Activated naive CD4-positive, alpha-beta T cell treated with anti-CD3 and anti-CD28 coated beads, Interleukin-2, amount 50 U/mL, for 72 hours (primary cell): ENCODE measurements at places on chromosomes 12 and 14.

- DNase-seq = no peak
These were observed 28.2 kb downstream of the TSPAN19 start for GRCh38 chr12:85007836-85008235.

- DNase-seq = no peak
These were observed 3.3 kb downstream of the TMEM121 start for GRCh38 chr14:105529569-105530284.

GRCh38 chr12:121443193-121443870 is 43.4 kb downstream of the RNF34 start:
- DNase-seq = peak; percentile 74

GRCh38 chr12:53676656-53677015 is 753 bp upstream of the ATP5MC2 start:
- peak; percentile 27 for DNase-seq

GRCh38 chr14:49677643-49678042 is 10.4 kb downstream of the POLE2 start:
- DNase-seq = no peak

DNA sequence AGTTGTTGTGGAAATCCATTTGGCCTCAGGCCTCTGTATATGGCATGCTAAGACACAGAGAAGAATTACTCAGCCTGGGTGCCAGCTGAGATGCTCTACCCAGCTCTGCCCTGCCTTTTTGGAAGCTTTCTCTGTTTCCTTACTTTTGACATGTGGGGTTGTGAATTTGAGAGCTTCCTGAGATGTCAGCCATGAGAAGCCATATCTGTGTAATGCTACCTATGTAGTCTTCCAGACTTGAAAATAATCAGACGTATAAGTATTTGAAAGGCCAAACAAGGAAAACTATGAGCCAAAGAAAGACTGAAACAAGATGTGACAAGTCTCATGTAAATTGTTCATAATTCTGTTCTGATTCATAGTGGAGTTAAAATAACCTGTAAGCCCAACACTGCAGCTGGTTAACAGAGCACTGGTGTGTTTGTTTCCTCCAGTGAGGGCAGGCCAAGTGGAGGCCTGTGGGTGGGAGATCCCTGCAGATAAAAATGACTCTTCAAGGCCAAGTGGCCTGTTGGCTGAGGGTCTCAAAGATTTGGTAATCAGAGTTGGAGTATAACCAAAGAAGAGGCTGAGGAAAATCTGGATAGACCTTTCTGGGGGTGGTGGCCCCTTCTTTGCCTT is 94.0 kb downstream of the TMX1 start:
- no peak for DNase-seq

DNA sequence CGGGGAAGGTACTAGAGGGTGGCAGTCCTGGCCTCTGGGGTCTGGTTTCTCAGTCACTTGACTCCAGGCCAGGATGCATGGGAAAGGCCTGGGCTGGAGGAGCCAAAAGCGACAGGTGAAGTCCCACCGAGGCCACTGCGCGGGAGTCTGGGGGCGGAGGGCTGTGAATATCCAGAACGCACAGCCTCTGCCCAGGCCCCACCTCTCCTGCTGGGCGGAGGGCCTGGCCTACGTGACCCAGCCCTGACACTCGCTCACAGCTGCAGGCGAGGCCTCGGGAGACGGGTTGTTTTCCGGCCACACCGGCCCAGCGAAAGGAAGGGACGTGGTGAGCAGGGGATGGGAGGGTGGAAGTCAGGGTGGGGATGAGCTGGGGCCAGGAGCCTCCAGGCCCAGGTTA is 91.2 kb downstream of the RFLNA start:
- DNase-seq = no peak

DNA sequence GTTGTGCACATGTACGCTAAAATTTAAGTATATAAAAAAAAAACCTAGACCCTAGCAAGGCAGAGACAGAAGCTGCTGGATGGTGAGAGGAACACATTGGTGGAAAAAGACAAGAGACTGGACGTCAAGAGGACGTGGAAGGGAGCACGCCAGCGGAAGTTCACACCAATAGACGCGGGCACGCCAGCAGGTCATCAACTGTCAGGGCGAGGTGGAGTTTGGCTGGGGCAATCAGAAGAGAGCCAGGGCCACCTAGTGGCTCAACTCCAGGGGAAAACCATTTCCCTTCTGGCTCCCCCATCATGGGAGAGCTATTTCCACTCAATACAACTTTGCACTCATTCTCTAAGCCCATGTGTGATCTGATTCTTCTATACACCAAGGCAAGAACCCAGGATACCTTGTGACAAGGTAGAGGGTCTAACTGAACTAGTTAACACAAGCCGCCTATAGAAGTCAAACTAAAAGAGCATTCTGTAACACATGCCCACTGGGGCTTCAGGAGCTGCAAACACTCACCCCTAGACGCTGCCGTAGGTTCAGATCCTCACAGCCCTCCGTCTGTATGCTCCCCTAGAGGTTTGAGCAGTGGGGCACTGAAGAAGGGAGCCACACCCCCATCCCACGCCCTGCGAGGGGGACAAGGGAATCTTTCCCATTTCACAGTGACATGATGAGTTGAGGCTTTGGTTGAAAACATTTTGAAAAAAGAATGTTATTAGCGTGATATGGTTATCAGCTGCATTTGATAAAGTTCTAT is 702.7 kb downstream of the TMTC2 start:
- no peak for DNase-seq

DNA sequence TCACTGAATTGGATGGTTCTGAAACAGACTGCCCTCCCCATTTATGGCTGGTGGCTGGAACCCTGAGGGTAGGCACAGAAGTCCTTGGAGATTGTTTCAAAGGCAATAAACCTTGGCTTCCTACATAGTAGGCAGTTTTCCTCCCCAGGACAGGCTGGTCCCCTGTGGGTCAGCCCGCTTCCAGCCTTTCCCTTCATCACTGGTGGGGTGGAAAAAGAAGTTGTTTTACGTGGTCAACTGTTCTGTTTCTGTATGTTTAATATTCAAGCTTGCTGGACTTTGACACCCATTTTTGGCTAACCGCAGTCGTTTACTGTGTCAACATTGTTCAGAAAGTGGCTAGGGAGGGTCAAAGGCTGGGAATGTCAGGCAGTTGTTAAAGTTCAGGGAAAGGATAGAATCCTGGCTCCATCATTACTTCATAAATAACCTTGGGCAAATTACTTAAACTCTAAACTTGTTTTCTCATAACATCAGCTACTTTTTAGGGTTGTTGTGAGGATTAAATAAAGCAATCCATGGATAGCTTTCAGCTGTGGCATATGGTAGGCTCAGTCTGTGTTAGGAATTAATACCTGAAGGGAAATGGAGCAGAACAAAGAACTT is 2.4 kb downstream of the KLHDC2 start:
- no peak for DNase-seq

DNA sequence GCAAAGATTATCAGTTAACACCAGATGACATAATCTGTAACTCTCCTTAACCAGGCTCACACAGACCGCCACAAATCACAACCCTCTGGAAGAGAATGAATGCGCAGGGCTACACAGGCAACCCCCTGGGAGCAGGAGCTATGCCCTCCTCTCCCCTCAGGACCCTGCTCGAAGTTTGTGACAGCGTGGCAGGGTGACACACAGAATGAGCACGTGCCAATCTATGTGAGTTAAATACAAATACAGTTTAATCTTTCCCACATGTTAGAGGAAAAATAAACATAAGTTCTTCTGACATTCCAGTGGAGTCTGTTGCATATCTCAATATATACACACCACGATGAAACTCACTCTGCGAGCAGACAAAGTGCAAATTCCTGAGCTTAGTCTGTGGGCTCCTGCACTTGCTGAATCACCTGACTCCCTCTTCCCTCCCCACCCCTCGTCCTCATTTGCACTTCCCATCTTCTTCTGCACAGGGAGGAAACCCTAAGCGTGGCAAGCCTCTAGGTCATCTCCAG is 37.6 kb downstream of the BCAT1 start:
- no peak for DNase-seq

DNA sequence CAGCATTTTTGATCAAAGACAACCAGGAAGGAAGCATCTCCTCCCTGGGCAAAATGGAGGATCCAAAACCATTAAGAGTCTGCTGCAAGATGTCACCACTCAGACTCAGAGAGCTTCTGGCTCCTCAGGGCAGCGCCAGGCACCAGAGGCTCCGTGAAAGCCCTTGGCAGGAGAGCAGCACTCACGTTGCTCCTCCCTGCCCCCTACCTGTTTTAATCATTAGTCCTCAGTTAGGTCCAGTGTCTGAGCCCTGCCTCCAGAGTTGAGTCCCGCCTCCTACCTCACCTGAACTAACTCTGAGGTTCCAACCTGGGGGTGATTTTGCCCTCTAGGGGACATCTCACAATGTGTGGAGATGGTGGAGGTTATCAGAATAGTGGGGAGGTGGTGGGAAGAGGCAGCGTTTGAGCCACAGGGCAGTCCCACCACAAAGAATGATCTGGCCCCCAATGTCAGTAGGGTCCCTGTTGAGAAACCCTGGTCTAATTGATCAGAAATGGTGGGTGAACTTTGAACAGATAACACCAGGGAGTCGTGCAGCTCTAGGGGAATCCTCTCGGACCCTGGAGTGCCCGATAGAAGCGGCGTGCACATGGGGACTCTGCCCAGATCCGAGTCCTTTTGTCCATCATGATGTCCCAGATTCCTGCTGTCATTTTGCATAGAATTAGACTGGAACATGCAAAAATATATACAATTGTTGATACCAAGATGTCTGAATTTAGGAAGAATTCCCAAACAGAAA is 156.7 kb upstream of the DIO3 start:
- no peak for DNase-seq

- no peak for DNase-seq
These were observed 19.8 kb upstream of the MGP start for GRCh38 chr12:14905269-14906004.

GRCh38 chr14:101028971-101029667 is 125.6 kb upstream of the RTL1 start:
- no peak for DNase-seq

DNA sequence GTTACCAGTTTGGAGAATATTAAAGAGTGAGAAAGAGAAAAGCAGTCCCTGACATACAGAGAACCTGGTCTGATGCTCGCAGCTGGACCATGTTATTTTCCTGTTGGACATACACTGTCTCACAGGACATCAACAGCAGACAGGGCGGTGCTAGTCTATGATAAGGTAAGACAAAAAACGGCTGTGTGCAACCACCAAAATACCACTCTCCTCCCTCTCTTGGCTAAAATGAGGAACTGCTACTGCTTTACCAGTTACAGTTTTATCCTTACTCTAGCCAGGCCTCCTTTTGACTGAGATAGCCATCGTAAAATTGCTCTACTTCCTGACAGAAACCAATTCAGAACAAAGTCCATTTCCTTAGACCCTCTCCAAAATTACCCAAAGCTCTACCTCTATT is 47.0 kb upstream of the ERGIC2 start:
- DNase-seq = no peak

GRCh38 chr14:84272290-84272721 is 1257.6 kb upstream of the FLRT2 start:
- DNase-seq = no peak

DNA sequence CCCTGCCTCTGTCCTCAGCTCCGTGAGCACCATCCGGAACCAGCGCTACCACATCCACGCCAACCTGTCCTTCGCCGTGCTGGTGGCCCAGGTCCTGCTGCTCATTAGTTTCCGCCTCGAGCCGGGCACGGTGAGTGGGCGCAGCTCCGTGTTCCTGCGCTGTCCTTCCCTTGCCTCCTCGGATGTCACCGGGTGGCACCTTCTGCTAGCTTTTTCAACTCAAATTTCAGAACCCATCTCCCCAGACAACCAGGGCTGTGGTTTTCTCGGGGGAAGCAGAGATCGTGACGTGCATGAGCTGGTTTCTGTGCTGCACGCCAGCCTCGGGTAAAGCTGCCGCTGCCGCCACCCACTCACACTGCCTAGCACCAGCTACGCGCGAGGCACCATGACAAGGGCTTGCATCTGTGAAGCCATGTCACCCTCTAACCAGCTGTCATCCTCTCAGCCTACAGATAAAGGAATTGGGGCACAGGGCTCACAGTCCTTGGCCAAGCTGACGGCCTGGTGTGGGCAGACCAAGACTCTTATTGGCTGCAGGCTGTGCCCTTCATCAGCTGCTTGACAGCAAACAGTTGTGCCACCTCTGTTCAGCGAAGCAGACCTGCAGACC is 152.1 kb downstream of the ADGRD1 start:
- no peak for DNase-seq

DNA sequence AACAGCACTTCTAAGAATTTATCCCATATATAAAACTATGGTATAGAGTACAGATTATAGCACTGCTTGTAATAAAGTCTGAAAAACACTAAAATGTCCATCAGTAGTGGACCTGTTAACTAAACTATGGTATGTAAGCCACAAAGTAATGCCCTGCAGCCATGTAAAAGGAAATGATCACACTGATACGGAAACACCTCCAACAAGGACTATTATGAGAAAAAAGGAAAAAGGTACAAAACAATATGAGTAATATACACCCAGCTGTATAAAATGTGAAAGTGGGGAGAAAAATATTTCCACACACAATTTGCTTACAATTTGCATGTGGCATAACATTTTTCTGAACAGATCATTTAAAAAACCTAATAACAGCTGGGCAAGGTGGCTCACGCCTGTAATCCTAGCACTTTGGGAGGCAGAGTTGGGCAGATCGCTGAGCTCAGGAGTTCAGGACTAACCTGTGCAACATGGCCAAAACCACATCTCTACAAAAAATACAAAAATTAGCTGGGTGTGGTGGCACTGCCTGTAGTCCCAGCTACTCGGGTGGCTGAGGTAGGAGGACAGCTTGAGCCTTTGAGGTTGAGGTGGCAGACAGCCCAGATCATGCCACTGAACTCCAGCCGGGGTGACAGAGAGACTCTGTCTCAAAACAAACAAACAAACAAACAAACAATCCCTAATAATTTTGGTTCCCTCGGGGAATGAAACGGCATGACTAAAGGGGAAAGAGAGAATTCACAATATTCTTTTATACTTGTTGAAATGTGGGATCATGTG is 250.5 kb downstream of the MED13L start:
- no peak for DNase-seq

DNA sequence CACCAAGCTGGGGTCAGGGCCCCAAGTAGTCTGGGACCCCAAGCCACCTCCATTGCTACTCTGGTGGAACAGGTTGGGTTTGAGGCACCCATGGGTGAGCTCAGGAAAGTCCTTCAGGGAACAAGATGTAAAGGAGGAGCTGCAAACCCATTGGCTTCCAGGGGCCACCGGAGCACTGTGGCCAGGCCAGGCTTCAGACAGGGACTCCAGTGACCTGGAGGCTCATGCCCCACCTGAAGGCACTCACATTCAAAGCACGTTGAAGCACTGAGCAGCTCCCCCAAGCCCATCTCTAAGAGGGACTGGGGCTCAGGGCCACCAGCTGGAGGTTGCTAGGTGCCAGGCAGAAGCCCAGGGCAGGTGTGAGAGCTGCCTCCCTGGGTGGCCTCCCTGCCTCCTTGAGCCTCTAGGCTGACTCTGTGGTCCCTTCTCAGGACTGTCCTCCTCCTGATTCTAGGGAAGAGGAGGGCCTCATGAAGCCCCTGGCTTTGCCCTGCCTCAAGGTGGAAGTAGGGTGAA is 49.1 kb downstream of the FAM222A start:
- DNase-seq = no peak

GRCh38 chr12:14814014-14814413 is at the start of gene SMCO3:
Gene SMCO3, minus strand, starts transcription at chr12:14814182. Its CDS starts 7,502 bp downstream, at chr12:14806680.
- no peak for DNase-seq

- no peak for DNase-seq
These were observed 3.9 kb downstream of the MPHOSPH9 start for GRCh38 chr12:123229051-123229450.

GRCh38 chr12:119410396-119410795 is 75.9 kb downstream of the CCDC60 start:
- no peak for DNase-seq
